Ureter (tissue), 1 donor: ENCODE measurements at places on chromosomes 7 and 10. TPM values are rescaled to one million over a fixed set of nuclear protein-coding genes. Genes with fewer than 3 reads are reported as not detected.

- peak; percentile 62 for DNase-seq
These were observed 1.4 kb upstream of the ASIC3 start for GRCh38 chr7:151046603-151047573.

DNA sequence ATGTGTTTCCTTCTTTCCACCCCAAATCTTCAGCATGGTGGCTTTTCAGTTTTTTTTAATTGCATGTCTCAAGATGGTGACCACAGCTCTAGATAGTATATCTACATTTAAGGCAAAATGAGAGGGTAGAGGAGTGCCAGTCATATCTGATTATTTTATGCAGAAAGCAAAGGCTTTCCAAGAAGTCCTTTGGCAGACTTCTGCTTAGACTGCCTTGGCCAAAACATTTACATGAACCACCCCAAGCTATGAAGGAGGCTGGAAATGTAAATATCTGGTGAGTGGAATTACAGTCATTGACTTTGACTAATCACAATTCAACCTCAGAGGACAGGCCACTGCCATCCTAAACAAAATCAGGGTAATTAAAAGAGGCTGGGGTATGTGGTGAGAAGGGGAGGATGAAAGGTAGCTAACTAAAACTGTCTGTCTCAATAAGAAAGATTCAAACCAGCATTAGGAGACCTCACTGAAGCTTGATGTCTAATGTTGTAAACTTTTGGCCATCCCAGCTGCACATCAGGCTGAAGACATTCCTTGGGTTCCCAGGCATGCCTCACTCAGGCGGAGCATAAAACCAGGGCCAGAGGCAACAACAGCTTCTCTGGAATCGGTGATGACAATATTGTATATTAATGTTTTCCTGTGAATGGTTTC, 53.4 kb downstream of the PPP1R3C start:
- no peak for DNase-seq

GRCh38 chr10:70563230-70563629, 39.3 kb downstream of the PRF1 start:
- no peak for DNase-seq

DNA sequence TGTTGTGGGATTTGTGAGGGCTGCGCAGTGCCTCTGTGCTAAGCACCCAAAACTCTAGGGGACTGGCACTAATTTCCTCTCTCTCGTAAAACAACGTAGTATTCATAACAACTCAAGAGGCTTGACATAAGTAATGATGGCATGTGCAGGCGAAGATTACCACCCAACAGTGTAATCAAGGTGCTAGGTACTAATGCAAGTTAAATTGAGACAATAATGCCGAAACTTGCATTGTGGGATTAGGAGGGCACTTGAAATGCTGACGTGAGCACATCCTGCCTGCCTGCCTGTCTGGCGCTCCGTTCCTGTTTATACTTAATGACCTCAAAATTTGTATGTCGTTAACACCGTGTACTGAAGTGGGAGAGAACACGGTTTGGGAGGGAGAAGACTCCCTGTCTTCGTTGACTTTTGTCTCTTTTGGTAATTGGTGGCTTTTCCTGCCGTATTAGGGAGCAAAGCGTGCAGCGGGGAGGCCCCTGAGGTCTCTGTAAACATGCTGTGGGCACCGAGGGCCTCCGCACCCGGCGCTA, 139.0 kb downstream of the MGMT start:
- no peak for DNase-seq

GRCh38 chr10:6386960-6387359, 184.2 kb downstream of the PFKFB3 start:
- DNase-seq: no peak

GRCh38 chr7:1024331-1024841, 20.0 kb upstream of the GPR146 start:
- DNase-seq: no peak

DNA sequence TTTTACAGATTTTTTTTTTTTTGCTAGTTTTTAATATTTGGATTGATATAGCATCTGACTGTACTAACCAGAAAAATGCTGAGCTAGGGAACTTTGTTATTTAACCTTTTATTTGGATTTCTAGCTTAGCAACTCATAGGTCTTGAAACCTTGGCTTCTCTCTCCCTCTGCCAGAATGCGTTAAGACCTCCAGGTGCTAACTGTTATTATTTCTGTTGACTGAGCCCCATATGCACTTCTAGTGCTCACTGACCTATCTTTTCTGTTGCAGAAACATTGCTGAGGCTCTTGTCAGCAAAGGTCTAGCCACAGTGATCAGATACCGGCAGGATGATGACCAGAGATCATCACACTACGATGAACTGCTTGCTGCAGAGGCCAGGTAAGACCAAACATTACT, 143.6 kb downstream of the LRRC4 start:
- no peak for DNase-seq

GRCh38 chr7:153886506-153887441, 165.4 kb upstream of the DPP6 start:
- no peak for DNase-seq

AFAP1L2 gene
- total RNA-seq: 17.9 TPM

PNLIPRP1 gene
- total RNA-seq: not detected

ZRANB1 gene
- total RNA-seq: 26.3 TPM
